Sciatic nerve (tissue), 2 donors: ENCODE measurements at places on chromosomes 6 and 20.

- DNase-seq, result no peak
These were observed 174.0 kb downstream of the THBS2 start for GRCh38 chr6:169079650-169080049.

- DNase-seq, result no peak
These were observed 107.7 kb upstream of the RALGAPA2 start for GRCh38 chr20:20820104-20820503.

DNA sequence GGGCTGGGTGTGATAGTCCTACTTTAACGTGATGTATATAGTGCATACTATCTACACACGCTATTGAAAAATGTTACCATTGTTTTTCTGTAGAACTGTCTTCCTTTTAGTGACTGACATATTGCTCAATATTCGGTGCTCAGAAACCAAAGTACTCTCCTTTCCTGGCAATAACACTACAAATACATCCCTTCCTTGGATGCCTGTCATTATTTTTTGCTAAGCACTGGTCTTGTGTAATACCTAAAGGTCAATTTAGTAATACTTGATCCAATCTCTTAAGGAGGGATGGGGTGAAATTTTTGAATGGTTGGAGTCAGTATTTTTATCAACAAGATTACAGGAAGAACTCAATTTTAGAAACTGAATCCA lies 23.9 kb downstream of the CNR1 start:
- no peak for DNase-seq

- DNase-seq, result no peak
These were observed 208.9 kb upstream of the SNX9 start for GRCh38 chr6:157614026-157614568.

DNA sequence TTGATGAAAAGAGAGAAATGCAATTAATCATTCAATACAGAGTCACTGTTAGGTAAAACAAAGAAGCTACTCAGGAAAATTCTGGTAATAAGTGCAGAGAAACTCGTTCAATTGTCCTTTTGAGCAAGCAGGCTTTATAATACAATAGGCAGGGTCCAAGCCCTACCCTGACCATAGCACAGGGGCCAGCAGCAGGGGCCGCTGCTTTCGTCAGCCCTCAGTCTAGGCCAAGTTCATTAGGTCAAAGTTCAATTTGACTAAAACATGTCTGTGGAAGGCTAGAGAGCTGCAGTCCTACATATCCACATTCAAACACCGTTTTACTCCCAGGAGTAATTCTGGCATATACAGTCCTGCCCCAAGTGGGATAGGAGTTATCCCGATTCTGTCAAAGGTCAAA lies 94.6 kb downstream of the BCAS1 start:
- DNase-seq, result no peak

DNA sequence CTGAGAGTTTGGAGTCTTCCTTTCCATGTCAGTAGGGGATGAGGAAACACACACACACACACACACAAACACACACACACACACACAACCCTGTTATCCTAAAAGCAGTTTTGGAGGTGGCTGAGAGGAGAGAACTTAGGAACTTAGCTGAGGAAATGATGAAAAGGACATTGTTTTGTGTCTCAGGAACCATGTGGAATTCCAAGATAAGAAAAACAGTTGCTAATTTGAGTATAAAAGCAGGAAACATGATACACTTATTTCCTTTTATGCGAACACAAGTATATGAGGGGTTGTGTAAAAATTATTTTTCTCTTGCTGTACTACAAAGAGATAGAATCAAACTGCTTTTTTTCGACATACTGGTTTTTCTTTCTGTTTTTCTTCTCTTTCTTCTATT lies at the start of gene MYCT1:
MYCT1 (plus strand) TSS at position 264 of the 400 bp plus-strand sequence; CDS start at position 270, 6 bp downstream.
- DNase-seq, result no peak

DNA sequence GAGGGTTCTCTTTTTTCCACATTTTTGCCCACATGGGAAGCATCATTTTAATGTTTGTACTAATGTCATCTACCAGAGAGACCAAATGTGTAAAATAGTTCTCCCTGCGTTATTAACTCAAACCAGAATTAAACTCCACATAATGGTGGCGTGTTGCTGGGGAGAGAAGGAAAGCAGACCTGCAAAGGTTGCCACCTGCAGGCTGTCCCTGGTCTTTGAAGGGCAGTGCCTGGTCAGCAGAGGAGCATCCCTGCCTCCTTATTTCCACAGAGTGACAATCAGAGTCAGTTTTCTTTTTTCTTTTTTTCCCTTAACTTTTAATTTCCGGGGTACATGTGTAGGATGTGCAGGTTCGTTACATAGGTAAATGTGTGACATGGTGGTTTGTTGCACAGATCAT lies 214.5 kb downstream of the TBX18 start:
- no peak for DNase-seq

DNA sequence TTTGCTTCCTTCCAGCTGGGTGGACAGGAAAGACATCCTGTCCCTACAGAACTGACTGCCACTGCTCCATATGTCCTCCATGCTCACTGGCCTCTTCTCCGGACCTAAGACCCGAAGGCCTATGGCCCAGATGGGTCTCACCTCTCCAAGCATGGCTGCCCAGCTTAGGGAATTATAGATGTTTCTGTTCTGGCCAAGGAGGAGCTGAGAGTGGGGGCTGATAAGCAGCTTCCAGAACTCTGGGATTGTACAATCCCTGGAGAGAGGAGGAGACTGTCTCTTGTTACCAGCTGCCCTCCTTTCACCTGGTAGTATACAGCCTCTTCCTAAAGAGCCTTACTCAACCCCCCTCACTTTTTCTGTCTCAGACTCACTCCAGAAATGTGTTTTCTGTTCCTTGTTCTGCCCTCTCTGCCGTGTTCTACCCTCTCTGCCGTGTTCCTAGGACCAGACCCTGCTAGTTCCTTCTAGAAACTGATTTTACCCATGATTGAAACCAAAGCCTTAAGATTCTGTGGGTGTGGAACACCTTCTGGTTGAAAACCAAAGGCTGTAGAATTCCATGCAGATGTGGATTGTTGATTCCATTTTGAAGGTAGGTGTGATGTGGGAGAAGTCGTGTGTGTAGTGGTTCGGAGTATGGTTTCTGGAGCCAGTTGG lies 28.7 kb downstream of the ANKS1A start:
- DNase-seq, result no peak

GRCh38 chr6:55774286-55775028 lies 100.9 kb downstream of the BMP5 start:
- no peak for DNase-seq

- no peak for DNase-seq
These were observed 190.2 kb upstream of the SNX9 start for GRCh38 chr6:157632821-157633220.

GRCh38 chr6:56235245-56235644 lies 12.1 kb downstream of the COL21A1 start:
- no peak for DNase-seq

DNA sequence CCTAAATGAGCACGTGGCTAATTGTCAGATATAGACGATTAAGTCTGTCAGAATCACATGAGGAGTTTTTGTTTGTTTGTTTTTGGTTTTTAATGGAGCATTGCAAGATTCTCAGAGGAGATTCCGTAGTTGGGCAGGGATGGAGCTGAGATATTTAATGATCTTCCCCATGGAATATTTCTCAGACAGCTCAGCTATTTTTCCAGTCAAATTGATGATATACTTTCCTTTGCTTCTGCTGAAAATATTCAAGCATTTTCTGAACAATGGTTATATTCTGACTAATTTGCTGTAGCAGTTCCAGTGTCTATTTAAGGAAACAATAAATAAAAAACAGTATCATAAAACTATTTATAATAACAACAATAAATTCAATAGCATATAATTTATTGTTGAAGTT lies 348.4 kb downstream of the KIF16B start:
- DNase-seq, result no peak

GRCh38 chr6:142845143-142845571 lies 99.8 kb downstream of the HIVEP2 start:
- no peak for DNase-seq

GRCh38 chr6:111423960-111424846 lies 58.8 kb downstream of the REV3L start:
- DNase-seq, result no peak

GRCh38 chr6:31952140-31952805 lies 6.4 kb downstream of the CFB start:
- peak; percentile 78 for DNase-seq

DNA sequence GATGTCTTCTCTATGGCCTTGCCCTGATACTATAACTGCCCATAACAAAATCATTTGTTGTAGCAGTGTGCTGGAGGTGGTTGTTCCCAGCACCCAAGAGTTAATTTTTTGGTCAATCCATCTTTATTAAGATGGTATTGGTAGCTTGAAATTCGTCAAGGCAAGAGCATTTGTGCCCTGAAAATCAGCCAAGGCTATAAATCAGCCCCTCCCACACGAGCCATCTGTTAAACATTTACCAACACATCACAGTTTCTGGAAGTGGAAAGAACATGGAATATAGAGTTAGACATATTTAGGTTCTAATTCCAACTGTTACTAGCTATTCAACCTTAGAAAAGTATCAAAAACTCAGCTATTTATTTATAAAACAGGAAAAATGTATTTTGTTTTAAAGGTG lies 888.4 kb upstream of the GJE1 start:
- DNase-seq, result no peak

GRCh38 chr6:145892026-145892425 lies 72.1 kb downstream of the SHPRH start:
- no peak for DNase-seq

DNA sequence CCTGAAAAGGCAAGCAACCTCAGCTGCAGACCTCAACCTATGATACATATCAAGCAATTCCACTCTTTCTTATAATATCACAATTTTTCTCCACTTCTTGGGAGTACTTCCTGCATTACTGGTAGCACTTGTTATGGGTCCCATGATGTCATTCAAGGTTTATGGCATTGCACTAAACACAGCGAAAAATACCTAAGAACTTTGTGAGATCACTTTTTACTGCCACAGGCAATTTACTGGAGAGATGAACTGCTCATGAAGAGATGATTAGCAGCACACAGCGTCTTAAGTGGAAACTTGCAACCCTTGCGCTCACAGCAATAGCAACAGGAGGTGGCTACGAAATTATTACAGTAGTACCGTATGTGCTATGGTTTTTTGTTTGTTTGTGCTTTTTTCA lies 19.3 kb upstream of the RIMS4 start:
- DNase-seq, result no peak

- DNase-seq, result no peak
These were observed 1109.0 kb upstream of the FLRT3 start for GRCh38 chr20:15446373-15446772.

DNA sequence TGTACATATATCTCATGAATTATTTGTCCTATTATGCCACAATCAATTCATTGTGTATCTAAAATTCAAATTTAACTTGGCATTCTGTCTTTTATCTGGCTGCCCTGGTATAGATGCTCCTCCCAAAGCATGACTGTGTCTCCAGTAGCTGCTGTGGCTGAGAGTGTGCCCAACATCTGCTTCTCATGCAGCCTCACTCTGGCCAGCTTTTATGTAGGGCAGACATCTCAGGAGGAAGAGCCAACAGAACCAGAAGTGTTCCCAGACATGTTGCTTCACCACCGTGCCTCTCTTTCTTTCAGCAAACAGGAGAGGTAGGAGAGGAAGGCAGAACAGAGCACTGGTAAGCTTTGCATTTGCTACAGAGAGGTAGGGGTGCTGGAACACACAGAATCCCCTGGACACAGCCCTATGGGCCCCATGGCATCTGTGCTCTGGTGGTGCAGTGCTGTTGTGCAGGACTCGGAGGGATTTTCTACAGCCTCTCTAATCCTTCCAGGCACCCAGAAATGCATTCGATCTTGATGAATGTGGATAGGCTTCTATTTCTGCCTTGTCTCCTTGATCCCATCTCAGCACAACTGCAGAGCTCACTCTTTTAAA lies 637.1 kb downstream of the UTRN start:
- no peak for DNase-seq

DNA sequence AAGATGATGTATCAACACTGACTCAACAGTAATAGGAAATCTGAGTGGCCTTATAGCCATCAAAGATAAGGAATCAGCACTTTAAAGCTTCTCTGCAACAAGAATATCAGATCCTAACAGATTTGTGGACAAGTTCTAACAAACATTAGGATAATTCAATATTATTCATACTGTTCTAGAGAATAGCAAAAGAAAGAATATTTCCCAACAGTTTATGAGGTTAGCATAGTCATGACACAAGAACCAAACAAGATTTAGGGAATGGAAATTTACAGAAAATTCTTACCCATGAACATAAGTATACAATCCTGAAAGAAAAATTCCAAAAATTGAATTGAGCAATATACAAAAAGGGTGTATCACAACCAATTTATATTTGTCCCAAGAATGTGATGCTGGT lies 64.3 kb upstream of the BTBD3 start:
- DNase-seq, result no peak

DNA sequence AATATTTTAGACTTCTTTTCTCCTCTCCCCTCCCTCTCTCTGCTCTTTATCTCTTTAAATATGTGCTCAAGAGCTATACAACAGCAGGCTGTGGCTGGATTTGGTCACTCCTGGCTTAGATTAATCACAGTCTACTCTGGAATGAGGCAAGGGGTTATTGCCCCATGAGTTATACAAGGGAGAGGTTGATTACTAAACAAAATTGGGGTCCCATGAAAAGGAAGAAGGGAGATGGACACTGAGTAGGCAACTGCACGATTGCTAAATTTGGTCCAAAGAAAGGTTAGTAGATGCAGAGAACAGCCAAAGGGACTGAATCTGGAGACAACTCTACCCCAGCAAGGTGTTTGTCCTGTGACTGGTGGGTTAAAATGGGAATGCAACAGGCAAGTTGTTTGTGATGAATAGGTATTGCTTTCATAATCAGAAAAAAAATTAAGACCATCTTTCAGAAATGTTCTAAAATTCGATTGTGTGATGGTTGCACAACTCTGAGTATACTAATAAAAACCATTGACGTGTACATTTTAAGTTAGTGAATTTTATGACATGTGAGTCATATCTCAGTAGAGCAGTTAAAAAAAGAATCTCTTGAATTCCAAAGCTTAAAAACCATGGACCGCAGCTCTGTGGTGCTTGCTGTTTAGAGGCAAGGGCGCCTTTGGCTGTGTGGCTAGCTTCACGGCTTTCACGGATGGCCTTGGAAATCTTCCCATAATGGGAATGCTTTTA lies 57.1 kb downstream of the KIZ start:
- DNase-seq, result no peak

- DNase-seq, result no peak
These were observed 126.8 kb upstream of the AGPAT4 start for GRCh38 chr6:161400671-161401070.

DNA sequence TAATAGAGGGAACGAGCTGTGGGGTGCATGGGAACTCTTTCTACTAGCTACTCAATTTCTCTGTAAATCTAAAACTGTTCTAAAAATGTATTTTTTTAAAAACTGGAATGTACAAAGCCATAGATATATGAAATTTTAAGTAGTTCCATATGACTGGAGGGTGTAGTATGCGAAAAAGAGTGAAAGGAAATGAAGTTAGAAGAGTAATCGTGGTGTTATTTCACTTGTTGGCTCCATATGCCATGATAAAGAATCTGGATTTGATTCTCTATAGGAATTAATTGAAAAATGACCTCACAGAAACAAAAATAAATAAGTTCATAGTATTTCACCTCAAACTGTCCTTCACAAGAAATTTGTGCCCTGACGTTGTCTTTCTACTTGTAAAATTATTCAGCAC lies 500.2 kb downstream of the TENT5A start:
- no peak for DNase-seq
